ENCODE measurements at places on chromosomes 7 and 10.

- no peak for DNase-seq
Measured at GRCh38 chr7:50589364-50589763, 24.2 kb upstream of the DDC start.

- no peak for DNase-seq
Measured at GRCh38 chr7:143484119-143484518, 6.4 kb downstream of the TAS2R41 start.

DNA sequence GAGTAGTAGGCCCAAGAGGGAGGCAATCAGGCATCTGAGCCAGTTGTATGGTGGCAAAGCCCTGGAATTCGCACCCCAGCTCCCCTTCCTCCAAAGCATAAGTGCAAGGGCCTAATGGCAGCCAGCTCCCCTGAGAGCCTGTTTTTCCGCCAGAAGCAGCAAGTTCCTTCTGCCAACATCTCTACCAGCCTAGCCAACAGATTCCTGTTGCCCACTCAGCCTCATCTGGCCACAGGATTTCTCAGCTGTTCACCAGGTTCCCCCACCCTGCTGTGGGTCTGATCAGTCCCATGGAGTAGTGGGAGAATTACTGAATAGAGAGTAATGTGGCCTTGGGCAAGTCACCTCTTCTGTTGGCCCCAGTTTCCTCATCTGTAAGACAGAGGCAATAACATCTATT is 186.2 kb upstream of the PDE1C start:
- DNase-seq: no peak

- DNase-seq: peak; percentile 60
Measured at GRCh38 chr7:32905175-32905662, 13.7 kb upstream of the KBTBD2 start.

DNA sequence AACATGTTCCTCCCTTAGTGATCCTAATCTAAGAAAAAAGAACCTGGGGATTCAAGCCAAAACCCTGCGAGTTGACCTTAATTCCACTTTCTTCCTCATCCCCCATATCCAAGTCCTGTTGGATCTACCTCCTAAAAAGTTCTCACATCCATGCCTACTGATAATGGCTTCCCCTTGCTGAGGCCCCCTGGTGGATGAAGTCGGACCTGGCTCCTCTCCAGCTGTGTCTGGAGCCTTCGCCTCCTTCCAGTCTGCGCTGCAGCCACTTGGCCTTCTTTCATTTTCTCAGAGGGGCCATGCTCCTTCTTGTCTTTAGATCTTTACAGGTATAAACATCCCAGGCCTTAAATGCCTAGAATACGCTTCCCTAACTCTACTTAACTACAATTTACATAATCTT is 8.1 kb downstream of the PDE1C start:
- DNase-seq: no peak

GRCh38 chr7:19020711-19021110 is 96.7 kb downstream of the TWIST1 start:
- no peak for DNase-seq

DNA sequence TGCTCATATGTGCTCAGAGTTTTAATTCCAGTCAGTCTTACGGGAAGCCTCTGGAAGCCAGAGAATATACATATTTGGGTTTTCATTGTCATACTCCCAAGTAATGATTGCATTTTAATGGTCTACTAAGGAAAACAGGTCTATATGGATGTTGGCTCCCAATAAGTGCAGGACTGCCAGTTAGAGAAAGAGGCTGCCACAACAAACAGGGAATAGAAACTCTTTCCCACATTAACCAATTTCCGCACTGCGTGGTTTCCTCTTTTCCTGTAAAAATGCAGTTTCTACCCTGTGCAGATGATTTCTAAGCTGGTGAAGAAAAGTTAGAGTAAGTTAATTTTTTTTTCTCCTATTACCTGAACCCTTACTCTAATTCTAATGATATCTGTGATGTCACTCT is 78.2 kb downstream of the CCSER2 start:
- no peak for DNase-seq

GRCh38 chr10:121281576-121281975 is 316.7 kb downstream of the FGFR2 start:
- DNase-seq: no peak

DNA sequence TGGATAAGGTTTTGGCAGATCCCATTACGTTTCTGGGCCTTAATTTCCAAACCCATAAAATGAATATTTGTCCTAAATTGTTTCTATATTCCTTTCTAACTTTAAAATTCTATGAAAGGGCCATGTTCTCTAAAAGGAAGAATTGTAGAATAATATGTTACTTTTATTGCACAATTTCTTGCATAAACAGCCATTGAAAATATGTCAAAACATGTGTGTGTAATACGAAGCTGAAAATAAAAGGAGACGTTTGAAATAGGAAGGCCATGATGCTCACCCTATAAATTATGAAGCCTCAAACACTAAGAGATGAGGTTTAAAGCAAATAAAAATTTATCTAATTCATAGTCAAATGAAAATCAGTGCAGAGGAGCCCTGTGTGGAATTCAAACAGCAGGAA is 145.0 kb upstream of the LRRTM3 start:
- no peak for DNase-seq

GRCh38 chr10:52558090-52558489 is 214.5 kb downstream of the MBL2 start:
- DNase-seq: no peak

GRCh38 chr7:637826-638225 is 88.7 kb upstream of the DNAAF5 start:
- no peak for DNase-seq

DNA sequence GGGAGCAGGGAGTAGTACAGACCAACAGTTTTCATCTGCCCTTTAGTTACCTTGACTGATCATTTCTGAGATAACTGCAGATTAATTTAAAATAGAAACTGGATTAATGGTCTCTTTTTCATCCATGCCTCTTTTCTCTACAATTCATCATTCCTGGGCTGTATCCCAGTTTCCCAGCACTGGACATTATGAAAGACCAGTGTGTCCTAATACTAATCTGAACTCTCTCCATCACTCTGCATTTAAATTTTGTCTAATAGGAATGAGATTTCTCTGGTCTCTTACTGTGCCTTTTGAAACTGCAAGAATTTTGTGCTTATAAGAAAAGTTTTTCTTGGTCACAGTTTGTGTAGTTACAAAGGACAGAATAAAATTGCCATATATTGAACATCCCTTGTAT is 12.7 kb downstream of the PLEKHA8 start:
- no peak for DNase-seq

- DNase-seq: no peak
Measured at GRCh38 chr7:122262246-122262645, 42.3 kb downstream of the FEZF1 start.

DNA sequence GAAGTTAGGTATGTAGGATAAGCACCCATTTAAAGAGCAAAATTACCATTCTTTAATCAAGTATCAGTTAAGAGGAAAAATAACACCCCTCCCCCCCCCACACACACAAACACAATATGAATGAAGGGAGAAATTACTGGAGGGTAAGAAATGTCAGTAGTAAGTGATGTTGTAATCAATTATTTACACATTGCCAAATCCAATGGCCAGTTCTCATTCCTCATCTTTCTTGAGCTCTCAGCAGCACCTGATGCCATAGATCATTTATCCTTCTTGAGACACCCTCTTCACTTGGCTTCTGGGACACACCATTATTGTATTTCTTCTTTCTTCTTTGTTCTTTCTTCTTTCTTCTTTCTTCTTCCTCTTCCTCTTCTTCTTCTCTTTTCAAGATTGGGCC is 33.7 kb upstream of the FAM3C start:
- no peak for DNase-seq

GRCh38 chr10:120575411-120575810 is 118.4 kb downstream of the PLPP4 start:
- no peak for DNase-seq

DNA sequence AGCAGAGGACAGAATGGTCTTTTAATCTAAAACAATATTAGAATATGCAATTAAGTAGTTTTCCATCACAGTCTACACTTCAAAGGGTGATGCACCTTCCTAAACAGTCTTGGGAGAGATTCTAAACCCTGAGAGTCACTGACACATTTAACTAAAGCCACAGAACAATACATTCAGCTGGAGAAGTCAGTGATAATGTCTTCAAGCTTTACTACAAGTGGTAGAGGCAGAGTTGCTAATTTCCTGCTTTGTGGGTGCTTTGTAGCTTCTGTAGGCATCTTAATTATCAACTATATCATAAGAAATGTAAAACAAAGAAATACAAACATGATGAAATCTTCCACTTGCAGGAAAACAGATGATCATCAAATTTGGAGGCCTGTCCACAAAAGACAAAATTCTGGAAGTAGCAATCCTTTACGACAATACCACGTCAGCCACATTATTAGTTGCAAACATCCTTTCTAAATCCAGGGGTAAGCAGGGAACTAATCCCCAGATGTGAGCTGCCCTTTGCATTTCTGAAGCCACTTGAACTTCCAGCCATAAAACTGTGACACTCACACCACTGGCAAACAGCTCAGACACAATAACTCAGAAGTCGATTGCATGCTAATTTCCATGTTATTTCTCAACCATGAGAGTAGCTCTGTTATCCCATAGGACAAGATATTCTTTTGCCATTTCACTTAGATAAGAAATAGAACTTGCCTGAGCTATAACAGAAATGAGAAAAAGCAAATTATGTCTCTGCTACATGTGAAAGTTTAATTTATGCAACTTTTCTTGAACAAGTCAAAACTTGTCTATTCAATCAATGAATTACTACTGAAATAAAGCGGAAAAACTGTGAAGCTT is 212.2 kb downstream of the FAM107B start:
- no peak for DNase-seq

DNA sequence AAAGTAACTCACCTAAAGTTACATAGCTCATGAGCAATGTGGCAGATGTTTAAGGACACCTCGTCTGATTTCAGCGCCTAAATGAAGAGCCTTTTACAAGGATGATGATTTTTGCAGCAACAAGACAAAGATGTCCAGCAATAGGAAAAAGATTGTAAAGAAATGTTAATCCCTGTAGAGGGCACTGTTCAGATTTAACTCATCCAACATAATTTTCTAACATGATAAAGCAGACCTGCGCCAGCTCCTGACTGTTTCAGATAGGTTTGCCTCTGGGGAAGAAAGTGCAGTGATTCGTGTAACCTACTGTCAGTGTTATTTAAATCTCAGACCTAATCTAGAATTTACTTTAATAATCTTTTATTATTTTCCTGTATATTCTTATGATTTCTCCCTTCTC is 595.2 kb downstream of the AUTS2 start:
- no peak for DNase-seq

GRCh38 chr7:150983893-150984368 is 5.8 kb upstream of the KCNH2 start:
- DNase-seq: no peak

GRCh38 chr10:17473228-17473950 is 19.0 kb upstream of the ST8SIA6 start:
- DNase-seq: no peak

- no peak for DNase-seq
Measured at GRCh38 chr10:117578999-117579590, 36.5 kb downstream of the EMX2 start.

DNA sequence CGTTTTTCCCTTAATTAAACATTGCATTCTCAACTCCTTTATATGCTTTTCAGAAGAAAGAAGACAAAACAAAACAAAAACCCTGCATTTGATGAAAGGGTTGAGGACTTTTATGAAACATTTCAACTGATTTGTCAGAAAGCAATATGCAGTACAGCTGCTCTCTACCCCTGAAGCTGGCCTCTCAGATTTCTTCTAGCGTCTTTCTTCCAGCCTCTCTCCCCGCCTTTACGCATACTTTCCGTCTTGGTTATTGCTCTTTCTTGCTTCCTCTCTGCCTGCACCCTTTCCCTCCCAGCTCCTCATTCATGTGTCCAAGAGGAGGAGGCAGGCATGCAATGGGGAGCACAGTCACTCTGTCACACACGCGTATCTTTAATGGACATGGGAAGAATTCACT is 91.0 kb upstream of the COL1A2 start:
- DNase-seq: no peak

DNA sequence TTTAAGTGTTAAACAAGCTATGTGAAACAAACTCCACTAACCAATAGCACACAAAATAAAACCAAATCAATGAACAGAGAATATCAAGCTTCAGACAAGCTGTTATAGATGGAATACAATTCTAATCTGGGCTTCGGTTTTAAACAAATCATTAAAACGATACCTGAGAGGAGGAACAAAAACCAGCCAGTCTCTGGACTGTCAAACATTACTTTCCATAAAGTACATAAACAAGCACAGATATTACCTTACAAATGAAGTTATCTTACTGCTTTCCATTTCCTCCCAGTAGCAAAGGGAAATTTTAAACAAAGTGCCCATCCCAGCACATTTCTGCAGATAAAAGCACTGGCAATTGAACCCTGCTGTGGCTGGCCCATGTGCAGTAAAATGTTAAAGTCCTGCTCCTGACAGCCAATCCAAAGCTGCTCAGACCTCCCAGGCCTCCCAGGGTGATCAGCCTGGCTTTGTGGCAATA is 128.0 kb downstream of the NRCAM start:
- no peak for DNase-seq

GRCh38 chr10:117511601-117512390 is 30.8 kb upstream of the EMX2 start:
- DNase-seq: no peak

- no peak for DNase-seq
Measured at GRCh38 chr10:122188706-122189105, 82.4 kb upstream of the BTBD16 start.

- no peak for DNase-seq
Measured at GRCh38 chr10:78458983-78459638, 425.4 kb downstream of the RPS24 start.

DNA sequence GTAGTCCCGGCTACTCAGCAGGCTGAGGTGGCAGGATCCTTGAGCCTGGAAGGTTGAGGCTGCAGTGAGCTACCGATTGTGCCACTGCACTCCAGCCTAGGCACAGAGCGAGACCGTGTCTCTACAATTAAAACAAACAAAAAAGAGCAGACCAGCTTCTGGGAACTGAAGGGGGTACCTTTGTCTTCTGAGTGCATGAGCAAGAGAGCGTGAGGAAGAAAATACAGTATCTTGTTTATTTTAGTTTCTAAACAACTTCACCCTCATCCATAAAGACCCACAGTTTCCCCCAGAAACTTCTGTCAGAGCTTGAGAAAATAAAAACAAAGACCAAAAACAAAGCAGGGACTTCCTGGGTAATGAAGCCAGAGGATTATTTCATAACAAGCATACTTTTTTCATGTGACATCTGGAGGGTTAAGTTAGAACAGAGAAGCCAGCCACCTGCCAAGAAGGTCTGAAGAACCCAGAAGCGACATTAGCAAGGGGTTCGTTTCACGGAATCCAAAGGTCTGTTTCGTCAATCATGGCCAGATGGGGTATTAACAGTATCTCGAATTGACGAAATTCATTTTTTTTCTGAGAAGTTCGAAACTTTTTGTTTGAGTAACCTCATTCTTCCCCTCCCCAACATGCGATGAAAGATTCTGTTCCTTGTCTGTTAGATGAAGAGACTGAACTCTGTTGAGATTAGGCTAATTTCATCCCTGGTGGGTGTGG is 10.2 kb upstream of the IL2RA start:
- no peak for DNase-seq

GRCh38 chr10:116002735-116003134 is 270.3 kb downstream of the GFRA1 start:
- DNase-seq: no peak

- DNase-seq: no peak
Measured at GRCh38 chr10:30192846-30193608, 133.6 kb upstream of the JCAD start.

- no peak for DNase-seq
Measured at GRCh38 chr7:143013893-143014292, 13.0 kb downstream of the OR9A2 start.
